ENCODE measurements at places on chromosomes 12 and 14.

- no peak for DNase-seq
These were observed 312.2 kb downstream of the ALG10 start for GRCh38 chr12:34334538-34334937.

- no peak for DNase-seq
These were observed 160.6 kb upstream of the HMGA2 start for GRCh38 chr12:65663648-65664047.

DNA sequence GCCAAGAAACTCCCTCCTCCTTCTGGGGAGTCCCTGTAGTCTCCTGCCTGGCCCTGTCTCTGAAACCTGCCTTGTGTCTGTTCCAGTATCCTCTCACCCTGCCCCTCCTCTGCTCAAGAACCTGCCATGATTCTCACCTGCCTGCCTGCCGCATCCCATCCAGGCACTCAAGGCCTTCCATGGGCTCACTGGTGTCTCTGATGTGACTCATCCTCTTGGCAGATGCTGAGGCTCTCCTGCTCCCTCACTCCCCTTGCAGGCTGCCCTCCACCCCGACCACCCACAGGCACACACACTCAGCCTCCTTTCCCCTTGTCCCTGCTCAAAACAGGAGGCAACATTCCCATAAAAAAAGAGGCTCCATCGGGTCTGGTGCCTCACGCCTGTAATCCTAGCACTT lies 5.8 kb upstream of the BEGAIN start:
- DNase-seq = no peak

DNA sequence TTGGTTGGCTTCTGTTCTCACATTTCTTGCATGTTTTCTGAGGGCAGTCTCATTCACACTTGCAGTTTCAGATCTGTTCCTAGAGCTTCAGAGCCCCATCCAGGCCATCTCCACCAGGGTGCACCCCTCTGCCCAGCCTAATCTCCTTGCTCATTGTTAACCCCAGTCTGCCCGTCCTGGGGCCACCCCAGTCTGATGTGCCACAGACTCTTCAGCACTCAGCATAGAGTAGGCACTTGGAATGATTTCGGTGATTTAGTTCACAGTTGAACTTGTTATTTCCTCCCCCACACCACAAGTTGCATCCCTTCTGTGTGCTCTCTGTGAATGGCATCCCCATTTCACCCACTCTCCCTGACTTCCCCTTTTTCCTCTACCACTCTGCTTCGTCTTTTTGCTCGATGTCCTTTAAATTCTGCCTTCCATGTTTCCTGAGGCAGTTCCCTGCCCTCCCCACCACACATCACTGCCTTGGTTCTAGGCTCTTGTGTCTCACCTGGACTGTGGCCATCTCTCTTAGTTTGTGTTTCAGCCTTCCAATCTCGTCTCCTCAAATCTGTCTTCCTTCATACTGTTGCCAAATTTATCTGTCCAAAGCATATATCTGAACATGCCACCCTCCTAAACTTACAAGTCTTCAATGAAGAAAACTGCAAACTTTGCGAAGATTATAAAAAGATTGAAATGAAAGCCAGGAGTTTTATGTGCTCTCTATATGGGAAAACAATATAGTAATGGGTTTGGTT lies 41.5 kb downstream of the ANO6 start:
- DNase-seq = no peak

DNA sequence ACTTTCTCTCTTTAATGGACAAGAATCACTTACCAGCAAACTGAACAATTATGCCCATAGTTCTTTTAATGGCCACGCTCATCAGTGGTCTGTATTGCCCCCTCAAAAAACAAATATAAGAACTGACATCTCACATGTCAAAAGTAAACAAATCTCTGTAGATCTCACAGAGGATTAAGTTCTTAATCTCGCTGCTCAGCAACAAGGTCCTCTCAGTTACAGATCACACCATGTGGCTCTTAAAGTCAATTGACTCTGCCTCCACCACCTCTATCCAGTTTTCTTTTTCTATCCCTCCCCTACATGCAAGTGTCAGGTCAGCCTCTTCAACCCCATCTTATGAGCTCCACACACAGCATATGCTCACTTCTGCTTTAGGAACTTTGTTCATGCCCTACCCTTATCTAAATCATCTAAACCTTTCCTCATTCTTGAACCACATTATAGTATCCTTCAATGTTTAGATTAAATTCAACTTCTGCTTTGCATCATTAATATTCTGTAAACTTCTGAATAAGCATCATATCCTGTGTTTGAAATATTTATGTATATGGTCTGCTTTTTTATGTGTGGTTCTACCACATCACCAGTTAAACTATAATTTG lies 7.2 kb downstream of the ADAM20 start:
- no peak for DNase-seq
